Activated naive CD4-positive, alpha-beta T cell (primary cell): ENCODE measurements at places on chromosomes 2 and 18.

- no peak for DNase-seq
Observed at GRCh38 chr2:41061356-41061755, 609.5 kb upstream of the SLC8A1 start.

DNA sequence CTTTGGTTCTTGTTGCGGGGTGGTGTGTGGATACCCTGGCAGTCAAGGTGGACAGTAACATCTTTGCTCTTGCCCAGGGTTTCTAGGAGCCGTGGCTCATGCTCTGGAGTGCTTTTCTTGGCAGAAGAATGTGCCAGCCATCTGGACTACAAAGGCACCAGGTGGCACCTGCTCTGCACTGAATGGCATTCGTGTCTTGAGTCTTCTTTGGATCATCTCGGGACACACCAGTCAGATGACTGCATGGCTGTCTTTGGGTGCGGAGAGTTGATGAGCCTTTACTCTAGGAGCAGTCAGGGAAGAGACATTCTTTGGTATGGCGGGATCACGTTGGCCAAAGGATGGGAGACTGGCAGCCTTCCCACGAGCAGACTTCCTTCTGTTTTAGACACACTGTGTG lies 104.1 kb upstream of the SEC11C start:
- DNase-seq, result no peak

DNA sequence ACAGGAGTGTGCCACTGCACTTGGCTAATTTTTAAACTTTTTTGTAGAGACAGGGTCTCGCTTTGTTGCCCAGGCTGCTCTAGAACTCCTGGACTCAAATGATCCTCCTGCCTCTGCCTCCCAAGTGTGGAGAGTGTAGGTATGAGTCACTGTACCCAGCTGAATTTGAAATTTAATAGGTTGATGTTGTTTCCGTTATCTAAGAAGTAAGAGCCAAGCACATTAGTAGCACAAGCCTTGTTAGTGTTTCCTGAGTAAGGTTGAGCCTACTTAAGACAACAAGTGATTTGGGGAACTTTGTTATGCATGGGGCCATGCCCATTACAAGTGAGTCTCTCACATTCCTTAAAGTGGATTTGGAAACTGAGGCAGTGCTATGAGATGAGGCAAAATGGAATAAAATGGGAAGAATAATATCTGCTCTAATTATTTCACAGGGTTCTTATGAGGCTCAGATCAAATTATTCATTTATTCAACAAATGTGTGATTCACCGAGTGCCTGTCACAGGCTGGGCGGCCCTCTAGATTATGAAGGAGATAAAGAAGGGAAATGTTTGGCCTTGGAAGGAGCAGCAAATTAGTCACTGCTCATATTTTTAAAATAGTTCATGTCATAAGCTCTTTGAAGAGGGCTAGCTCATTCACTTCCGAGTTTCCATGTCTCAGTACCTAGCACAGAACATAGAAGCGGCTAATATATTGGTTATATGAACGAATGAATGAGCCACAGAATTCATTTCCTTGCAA lies 217.2 kb downstream of the LDLRAD4 start:
- no peak for DNase-seq

GRCh38 chr2:24839729-24840128 lies 46.5 kb downstream of the CENPO start:
- no peak for DNase-seq

DNA sequence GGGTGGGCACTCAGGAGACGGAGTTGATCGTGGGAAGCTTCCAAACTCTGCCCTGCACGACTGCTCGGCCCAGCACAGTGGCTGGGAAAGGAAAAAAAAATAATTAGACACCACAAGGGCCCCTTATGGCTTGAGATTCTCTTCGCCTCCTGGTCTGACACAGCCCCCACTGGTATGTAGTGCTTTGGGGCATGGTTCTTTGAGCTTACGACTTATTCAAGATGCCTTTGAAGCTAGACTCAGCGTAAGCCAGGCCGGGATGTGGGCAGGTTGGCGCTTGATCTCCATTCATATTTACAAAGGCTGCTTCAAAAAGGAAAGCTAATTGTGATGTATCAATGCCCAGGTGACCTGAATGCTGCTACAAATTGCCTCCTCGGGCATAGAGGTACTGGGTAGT lies 50.5 kb downstream of the CXCR4 start:
- no peak for DNase-seq

GRCh38 chr18:36757991-36758390 lies 70.8 kb downstream of the TPGS2 start:
- DNase-seq, result no peak

GRCh38 chr18:73861771-73862170 lies 285.9 kb downstream of the FBXO15 start:
- no peak for DNase-seq

DNA sequence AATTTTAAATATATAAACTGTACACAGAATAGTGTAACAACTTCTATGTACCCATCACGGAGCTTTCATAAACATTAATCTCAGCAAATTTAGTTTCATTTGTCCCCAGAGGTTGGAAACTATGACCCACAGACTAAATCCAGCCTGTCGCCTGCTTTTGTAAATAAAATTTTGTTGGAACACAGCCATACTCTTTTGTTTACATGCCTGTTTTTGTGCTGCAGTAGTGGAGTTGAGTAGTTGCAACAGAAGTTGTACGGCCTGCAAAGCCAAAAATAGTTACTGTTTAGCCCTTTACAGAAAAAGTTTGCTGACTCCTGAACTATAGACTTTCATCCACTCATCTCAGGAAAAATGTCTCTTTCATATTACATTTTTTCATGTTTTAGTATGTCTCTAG lies 39.8 kb downstream of the RBM45 start:
- no peak for DNase-seq

GRCh38 chr2:185876234-185876633 lies 137.6 kb downstream of the FSIP2 start:
- no peak for DNase-seq

DNA sequence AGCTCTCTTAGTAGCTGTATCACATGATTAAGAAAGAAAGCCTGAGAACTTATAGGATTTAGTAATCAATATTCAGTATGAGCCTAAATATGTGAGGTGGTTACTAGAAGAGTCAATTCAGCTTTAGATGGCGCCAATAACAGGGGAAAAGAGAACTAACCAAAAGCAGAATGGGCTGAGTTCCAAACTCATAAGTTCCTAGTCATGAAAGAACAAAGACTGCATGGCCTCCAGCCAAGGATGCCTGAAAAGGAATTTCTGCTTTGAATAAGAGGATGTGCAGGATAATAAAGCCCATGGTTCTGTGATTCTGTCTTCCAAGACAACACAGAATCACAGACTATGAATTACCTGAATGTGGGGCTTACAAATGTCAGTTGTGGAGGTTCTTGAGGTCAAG lies 196.5 kb downstream of the SATB2 start:
- no peak for DNase-seq

- DNase-seq, result no peak
Observed at GRCh38 chr2:24362253-24362652, 1.9 kb upstream of the ITSN2 start.

GRCh38 chr18:27449104-27449503 lies 264.0 kb upstream of the CHST9 start:
- DNase-seq, result no peak

DNA sequence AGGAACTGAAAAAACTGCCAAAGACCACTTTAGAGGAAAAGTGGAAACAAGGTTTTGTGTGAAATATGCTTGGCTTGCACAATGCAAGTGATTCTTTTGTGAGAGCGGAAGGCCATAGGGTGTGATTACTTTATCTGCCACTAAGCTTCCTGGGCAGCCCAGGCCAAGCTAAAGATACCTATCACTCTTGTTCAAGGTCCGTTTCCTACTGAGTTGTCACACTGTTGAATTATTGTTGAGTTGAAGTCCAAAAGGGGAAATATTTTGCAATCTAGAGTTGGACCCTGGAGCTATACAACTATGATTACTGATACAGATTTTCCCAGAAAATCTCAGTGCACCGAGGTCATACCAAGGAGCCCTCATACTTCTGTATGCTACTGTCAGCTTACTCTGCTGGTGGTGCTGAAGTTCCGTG lies 72.7 kb upstream of the CTAGE1 start:
- no peak for DNase-seq

- DNase-seq, result no peak
Observed at GRCh38 chr2:70959851-70960832, 18.3 kb upstream of the ANKRD53 start.

GRCh38 chr2:219744600-219744999 lies 117.2 kb downstream of the SLC4A3 start:
- no peak for DNase-seq

DNA sequence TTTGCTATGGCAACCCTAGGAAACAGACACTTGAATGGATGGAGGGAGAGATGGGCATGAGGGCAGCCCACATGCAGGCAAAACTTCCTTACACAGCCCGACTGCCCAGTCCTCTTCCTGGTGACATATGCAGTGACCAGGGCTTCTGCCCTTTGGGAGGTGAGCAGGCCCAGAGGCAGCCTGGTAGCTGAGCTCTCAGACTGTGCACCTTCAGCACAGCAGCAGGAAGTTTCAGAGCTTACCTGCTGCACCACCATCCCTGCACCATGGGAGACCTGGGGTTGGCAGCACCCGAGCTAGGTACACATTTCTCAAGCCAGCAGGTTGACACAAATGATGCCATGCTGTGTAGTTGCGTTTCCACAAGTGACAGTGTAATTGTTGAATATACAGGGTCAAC lies 97.6 kb upstream of the LMAN1 start:
- no peak for DNase-seq

DNA sequence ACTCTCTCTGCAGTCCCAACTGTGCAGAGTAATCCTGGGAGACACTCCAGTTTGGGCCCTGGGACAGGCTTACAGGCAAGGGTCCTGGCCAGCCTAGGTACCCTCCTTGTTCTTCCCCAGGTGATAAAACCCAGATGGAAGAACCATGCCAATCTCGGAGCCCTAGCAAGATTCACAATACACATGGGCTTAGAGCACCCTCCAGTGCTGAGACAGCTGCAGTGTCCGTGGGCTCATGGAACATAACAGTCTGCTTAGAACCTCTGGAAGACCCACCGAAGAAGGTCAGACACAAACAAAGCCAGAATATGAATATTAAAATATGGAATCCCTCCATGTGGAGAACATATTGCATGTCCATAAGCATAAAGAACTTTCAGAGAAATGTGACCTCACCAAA lies 568.1 kb downstream of the KCNJ3 start:
- no peak for DNase-seq

DNA sequence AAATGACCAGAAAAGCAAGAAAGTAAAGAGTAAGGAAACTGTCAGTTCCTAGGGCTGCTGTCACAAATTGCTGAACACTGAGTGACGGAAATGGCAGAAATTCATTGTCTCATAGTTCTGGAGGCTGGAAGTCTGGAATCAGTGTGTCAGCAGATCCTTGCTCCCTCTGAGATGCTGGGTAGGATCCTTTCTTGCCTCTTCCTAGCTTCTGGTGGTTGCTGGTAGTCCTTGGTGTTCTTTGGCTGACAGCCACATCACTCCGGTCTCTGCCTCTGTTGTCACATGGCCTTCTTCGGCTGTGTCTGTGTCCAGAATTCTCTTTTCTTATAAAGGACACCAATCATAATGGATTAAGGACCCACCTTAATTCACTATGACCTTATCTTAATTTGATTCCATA lies 21.9 kb downstream of the PLEKHB2 start:
- DNase-seq, result no peak

GRCh38 chr18:21314724-21315123 lies 72.7 kb downstream of the GREB1L start:
- no peak for DNase-seq

GRCh38 chr2:120793682-120794403 lies 58.2 kb downstream of the GLI2 start:
- no peak for DNase-seq

DNA sequence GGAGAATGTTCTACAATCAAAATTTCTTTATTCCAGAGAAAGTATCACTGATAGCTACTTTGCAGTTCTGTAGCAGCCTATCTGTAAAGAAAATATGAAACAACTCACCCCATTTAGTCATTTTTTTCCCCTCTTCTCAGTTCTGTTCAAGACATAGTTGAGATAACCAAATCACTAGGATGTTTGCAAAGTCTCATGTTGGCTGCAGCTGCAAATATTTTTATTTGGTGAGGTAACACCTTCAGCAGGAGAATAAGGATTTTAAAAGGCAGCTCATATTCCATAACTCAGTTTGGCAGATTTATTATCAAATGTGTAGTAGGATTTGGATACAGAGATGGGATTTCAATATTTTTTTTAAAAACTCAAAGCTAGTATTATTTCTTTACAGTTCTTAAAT lies 41.0 kb downstream of the HNRNPLL start:
- no peak for DNase-seq

GRCh38 chr2:221844212-221845020 lies 272.3 kb upstream of the EPHA4 start:
- DNase-seq, result no peak

- no peak for DNase-seq
Observed at GRCh38 chr18:61606759-61607158, 273.5 kb downstream of the CDH20 start.

DNA sequence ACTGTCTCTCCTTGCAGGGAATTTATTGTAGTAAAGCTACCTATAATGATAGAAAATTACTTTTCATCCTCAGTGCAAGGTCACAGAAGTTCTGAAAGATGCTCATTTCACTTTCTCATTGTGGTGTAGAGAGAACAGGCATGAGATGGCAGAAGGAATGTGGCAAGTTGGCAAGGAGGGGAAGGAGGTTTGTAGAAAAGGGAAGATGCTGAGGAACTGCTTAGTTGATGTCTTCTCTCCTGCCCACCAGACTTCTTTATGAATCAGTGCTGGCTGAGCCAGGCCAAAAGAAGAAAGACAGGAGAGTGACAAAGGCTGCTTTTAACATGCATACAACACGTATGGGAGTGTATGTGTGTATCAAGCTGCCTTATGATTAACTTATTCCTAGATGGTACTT lies 164.4 kb downstream of the PRPF40A start:
- no peak for DNase-seq

- no peak for DNase-seq
Observed at GRCh38 chr2:68811364-68811763, 59.8 kb downstream of the BMP10 start.

DNA sequence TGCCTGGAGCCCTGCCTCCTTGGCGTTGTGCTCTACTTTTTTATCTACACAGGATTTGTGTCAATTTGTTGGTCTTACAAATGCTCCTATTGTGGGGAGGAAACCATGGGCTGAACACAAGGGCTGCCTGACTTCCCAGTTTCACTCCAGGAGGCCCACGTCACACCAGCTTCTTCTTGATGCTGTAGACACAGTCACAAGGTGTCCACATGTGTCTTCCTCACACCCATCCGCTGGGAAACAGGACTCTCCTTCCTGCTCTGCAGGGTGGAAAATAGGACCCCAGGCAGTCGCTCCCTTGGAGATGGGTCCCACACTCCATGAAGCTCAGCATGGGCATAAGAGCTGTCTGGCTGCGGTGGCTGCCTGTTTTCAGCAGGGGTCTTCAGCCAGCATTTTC lies 468.2 kb downstream of the EPHA4 start:
- no peak for DNase-seq
